ENCODE measurements at places on chromosomes 1 and 21. TPM values are rescaled to one million over a fixed set of nuclear protein-coding genes. Genes with fewer than 3 reads are reported as not detected.

Gene ANXA9
- 0.40 TPM for total RNA-seq

Gene GUCA2B
- total RNA-seq: 27.7 TPM

Gene KCNN3
- total RNA-seq: 0.99 TPM

Gene OVAAL
- not detected for total RNA-seq

Gene C1orf21
- total RNA-seq: 81.1 TPM

Gene KCNT2
- 0.82 TPM for total RNA-seq

Gene CD5L
- total RNA-seq: not detected

Gene SLC50A1
- total RNA-seq: 102 TPM
